Ammon's horn (tissue), 1 donor: ENCODE measurements at places on chromosomes 6 and 20.
A peak's percentile ranks its signal among the peaks of the same experiment; 100 is the strongest.

DNA sequence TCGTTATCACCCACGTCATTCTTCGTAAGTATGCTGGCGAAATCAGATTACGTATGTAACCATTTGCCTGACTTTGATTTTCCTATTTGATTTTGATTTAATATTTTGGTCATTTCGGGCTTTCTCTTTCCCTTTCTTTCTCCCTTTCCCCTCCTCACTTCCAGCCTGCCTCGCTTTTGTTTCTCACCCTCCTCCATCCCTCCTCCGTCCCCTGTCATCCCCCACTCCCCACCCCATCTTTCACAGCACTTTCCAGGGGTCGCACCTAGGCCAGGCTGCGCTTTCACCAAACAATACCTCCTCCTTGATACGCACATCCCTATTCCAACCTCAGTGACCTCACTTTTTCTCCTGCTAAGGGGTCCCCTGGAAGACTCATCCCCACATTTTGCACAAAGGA is 194.6 kb upstream of the SNX9 start:
- DNase-seq: no peak

DNA sequence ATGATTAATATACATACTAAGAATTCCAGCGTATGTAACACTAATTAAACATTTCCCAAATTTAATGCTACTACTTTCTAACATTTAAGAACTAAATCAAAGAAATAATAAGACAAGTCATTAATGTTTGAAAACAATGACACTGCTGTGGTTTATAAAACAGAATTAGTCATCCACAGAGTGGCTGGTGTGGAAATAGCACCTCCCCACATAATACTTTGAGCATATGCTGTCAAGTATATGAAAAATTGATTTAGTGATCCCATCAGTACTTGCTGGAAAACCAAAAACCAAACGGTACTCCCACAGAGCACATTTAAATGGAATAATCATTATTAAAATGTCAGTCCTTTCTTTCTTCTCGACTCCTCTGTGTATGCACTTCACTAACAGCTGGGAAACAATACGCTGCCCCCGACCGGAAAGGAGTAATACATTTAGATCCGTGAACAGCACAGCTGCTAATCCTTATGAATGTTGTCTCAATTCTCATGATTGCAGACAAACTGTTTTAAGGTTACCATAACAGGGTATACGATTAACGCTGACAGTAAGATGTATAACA is 78.4 kb downstream of the PREP start:
- no peak for DNase-seq

DNA sequence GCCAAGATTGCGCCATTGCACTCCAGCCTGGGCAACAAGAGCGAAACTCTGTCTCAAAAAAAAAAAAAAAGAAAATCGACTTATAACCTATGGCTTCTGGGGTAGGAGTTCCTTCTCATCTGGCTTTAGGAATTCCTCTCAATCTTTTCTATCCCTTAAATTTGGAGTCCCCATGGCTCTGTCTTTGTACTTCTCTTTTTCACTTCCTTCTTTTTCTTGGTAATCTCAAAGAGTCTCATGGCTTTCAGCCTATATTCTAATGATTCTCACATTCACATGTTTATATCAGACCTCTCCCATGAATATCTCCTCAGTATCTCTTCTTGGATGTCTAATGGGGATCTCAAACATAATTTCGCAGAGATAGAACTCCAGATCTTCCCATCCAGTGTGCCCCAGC is 42.8 kb upstream of the RALGAPA2 start:
- DNase-seq: no peak

DNA sequence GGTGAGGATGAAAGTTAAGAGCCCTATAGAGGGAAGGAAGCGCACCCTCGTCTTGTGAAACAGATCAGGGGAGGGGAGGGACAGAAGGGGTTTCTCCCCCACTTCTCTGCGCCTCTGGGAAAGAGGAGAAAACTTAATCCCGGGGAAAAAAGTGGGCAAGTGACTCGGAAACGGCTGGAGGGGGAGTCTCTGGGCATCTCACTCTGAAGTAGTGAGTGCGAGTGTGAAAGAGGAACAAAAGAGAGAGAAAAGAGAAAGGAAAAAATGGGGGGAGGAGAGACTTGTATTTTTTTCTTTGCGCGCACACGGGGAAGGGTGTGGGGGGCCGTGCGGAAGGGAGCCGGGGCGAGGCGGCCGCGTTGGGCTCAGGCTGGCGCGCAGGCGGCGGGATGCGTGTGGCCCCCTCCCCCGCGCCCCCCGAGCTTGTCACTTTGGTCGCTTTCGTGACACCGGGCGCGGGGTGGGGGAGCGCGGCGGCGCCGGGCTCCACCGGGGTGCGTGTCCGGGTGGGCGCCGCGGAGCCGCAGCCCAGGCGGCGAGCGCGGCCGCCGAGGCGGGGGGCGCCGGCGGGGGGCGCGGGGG is 454 bp downstream of the L3MBTL3 start:
- DNase-seq: no peak

DNA sequence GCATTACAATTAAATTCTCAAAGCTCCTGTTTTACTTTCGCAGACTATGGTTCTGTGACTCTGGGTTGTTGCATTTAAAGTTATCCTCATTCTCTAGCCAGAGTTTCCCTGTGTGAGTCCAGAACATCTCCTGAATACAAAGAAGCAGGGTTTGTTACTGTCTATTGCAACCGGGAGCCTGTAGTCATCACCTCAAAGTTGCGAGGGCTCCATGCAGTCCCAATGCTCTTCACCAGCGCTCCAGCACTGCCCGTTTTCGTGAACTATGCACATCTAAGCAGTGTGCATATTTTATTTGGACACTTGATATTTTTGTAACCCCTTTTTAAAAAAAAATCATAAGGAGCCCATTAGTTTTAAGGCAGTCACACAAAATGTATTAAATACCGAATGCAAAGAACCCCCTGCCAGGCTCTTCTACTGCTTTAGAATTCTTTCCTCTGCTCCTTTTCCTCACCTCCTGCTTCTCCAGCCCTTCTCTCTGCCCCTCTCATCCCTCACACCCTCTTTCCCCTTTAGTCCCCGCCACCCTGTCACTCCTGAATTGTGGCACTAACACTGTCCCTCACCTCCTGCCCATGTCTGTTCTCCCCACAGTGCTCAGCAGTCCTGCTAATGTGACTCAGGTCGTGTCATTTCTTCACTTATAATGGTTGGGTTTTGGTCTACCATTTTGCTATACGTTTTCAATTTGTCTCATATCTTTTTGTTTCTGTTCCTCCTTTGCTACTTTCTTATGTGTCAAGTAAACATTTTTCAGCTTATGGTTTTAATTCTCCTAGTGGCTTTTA is 1.1 kb upstream of the HLA-C start:
- DNase-seq: peak; percentile 14

GRCh38 chr6:33724102-33725023 is 12.9 kb upstream of the UQCC2 start:
- no peak for DNase-seq

DNA sequence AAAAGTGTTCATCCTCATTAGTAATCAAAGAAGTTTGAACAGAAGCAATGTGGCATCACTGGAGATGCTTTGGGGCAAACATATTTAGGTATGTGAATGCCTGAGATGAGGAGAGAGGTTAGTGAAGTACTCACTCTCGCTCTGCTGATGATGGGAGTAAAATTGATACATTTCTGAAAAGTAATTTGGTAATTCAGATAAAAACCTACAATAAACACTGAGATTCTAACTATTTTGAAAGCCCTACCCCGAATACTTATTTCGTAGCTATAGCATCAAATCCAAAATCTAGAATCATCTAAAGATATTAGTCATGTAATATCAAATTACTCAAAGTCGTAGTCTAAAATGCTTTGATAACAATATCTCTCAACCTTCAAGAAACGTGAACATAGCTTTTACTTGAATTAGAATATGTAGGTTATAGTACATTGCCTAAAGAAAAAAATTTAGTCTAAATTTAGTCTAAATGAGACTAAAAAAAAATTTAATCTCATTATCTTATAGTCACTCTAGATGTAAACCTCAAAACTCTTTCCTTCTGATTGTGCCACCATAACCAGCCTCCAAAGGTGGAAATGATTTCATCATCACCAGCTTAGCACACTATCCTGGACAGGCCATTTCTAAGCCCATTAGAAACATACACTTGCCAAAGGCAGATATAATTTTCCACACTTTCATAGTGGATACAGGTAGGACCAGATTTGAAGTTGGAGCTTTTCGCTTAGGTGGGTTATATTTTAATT is 232.5 kb upstream of the TAB2 start:
- no peak for DNase-seq

GRCh38 chr20:3106658-3107463 is 22.3 kb upstream of the AVP start:
- no peak for DNase-seq

- no peak for DNase-seq
Observed at GRCh38 chr6:106106276-106107042, 20.3 kb downstream of the PRDM1 start.

- DNase-seq: no peak
Observed at GRCh38 chr6:106530502-106530901, 98.8 kb downstream of the RTN4IP1 start.

- no peak for DNase-seq
Observed at GRCh38 chr6:166705069-166705468, 78.0 kb upstream of the RPS6KA2 start.

GRCh38 chr20:51650685-51651134 is 108.2 kb upstream of the NFATC2 start:
- peak; percentile 24 for DNase-seq

DNA sequence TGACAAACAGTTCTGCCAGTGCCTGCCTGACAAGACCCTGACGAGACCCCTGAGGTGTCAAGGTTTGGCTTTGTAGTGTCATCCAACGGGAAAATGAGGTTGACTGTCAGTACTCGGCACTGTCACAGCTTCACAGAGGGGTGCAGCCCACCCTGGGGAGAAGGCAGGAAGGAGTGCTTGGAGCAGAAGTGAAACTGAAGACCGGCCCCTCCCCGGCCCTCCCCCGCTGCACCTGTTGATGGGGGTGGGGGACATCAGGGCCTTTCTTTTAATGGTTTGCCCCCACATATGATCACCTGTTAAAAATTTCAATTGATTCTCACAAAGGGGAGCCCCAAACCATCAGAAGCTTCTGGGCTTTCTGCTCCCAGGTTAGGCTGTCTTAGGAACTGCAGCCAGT is 6.8 kb downstream of the PMEPA1 start:
- no peak for DNase-seq

DNA sequence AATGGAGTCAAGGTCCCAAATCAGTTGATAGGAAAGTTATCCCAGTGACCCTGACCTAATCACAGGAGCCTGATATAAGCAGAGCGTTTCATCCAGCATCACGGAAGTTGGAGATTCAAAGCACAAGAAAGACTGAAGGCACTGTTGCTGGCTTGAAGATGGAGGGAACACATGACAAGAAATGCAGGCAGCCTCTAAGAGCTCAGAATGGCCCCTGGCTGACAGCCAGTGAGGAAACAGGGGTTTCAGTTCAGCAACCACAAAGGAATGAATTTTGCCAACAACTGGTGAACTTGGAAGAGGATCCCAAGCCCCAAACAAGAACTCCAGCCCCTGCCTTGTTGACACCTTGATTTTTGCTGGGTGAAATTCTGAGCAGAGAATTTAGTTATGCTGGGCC is 778.5 kb downstream of the MAFB start:
- peak; percentile 68 for DNase-seq

DNA sequence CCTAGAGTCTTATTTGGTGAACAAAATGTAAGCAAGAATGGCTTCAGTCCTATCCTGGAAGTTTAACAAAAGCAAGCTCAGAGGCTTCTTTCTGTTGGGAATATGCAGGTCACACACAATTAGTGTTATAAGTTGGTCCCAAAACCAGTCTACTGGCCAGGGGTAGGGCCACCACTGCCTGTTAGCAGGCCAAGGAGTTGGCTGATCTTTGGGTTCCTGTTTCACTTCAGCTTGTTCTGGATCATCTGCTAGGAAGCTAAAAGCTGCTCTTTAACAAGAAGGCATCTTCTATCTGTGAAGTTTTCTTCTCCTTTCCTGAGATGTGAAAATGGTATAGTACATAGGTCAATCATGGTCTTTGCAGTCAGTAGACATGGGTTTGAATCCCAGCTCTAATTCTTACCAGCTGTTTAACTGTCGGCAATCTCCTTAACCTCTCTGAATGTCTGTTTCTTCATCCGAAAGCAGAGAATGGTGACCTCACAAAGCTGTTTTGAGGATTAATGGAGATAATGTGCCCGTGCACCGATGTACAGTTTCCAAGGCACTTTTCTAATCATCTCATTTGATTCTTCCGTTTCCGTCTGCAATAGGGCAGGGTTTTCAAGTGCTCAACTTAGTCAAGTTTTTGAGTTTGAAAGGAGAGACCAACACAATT is 271.2 kb upstream of the TAB2 start:
- peak; percentile 55 for DNase-seq

GRCh38 chr6:19838442-19839236 is 1.5 kb downstream of the ID4 start:
- DNase-seq: no peak

GRCh38 chr6:120894077-120894476 is 440.2 kb downstream of the TBC1D32 start:
- DNase-seq: no peak

DNA sequence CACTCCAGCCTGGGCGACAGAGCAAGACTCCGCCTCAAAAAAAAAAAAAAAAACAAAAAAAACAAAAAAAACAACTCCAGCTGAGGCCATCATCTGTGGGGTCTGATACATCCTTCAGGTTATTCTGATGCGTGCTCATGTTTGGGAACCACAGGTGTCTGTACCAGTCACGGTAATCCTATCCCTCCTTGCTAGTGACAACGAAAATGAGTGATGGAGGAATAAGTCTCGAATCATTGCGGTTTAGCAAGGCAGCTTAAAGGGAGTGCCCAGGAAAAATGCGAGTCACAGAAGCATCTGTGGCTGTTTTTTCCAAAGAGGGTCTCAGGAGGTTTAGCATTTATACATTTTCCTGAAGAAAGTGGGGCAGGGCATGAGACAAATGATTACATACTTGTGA is 48.8 kb downstream of the MCUR1 start:
- no peak for DNase-seq

DNA sequence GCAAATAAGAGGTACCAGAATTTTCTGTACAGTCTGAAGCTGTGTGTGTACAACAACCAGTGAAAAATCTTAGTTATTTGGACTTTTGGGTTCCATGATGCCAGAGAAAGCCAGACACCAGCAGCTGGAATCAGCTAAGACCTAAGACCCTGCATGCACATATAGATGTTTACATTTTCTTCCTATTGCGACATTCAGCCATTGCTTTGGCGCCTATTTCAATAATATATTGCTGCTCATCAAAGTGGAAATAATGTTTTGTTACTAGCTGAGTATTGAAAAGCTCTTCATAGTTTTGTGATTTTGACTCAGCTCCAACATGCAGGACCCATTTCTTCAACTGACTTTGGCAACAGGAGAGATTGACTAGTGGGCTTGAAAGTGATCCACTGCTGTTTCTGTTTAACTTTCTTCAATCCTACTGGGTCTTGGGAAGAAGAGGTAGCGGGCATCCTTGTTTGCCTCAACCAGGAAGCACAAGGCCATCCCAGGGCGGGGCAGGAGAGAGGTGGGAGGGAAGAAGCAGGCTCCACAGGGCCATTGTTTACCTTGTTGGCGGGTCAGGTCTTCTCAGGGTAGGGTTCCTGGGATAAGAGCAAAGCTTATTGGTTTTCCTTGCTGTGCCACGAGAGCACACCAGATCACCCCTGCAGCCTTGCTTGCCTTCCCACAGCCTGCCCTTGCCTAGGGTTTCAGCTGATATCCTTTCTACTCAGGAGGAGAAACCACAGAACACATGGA is 101.3 kb upstream of the ESR1 start:
- DNase-seq: no peak
